Activated T-helper 2 cell treated with anti-CD3 and anti-CD28 coated beads, Interferon-gamma antibody, Interleukin-2, Interleukin-4, amounts not matched to agents 10 μg/mL and 5 μg/mL and 100 μg/mL, durations not matched to agents 14 hours and 24 hours and 36 hours (primary cell): ENCODE measurements at places on chromosomes 3 and 15.

- DNase-seq: no peak
Measured at GRCh38 chr3:13152826-13153710, 79.8 kb upstream of the IQSEC1 start.

DNA sequence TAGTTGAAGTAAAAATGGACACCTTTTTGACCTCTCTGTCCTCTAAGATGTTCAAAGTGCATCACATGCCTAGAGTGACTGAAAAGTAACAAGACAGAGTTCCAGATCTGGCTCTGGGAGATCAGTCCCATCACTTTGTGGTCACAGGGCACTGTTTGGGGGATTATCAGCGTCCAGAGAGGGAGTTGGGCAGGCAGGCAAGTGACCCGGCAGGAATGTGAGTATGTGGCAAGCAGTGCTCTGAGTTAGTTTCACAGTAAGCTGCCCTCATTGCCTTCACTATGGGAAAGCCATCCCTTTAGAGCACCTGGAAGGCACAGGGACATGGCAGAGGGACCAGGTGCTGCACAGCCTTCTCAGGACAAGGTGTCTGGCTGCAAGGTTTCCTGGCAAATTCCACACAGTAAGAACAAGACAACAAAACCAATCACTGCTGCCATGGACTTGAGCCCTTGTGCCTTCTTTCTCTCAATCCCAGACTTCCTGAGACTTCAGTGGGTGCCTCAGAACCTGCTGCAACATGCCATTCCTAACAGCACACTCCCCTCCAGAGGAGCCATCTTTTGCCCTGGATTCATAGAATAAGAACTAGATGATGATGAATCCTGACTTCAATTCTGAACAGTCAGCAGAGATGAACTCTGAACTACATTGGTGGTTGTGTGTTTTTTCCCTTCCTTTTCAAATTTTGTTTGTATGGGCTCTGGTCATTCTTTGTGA is 55.2 kb downstream of the TIPARP start:
- DNase-seq: no peak

- DNase-seq: no peak
Measured at GRCh38 chr3:109275702-109276293, 40.5 kb downstream of the DPPA2 start.

DNA sequence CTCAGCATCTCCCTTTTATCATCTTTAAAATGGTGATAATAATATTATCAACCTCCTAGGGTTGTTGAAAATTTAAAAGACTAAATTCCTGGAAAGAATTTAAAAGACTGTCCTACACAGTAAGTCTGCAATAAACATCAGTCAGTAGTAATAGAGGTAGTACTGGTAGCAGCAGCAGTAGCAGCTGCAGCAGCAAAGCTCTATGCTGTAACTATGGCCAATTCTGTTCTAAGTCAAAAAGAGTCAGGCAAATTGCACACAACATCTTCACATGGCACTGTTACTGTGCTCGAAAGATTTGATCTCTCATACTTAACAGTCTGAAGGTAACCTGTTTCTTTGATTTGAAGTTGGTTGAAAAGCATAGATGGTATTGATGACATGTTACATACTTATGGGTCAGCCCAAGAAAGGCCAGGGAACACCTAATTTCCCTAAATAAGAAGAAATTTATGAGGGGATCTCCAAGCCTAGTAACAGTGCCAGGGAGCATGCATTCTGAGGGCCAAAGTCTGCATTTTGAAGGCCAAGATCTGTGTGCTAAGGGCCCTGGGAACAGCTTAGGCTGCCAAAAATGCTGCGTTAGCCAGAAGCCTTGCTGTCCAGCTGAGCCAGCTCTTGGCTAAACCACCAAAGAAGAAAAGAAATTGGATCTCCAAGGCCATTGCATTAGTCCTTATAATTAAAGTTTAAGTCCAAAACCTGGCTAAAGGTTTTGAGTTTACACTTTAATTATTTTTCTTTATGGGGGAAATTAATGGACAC is 68.2 kb downstream of the SIDT1 start:
- DNase-seq: no peak

- no peak for DNase-seq
Measured at GRCh38 chr3:165669504-165669903, 167.7 kb downstream of the BCHE start.

DNA sequence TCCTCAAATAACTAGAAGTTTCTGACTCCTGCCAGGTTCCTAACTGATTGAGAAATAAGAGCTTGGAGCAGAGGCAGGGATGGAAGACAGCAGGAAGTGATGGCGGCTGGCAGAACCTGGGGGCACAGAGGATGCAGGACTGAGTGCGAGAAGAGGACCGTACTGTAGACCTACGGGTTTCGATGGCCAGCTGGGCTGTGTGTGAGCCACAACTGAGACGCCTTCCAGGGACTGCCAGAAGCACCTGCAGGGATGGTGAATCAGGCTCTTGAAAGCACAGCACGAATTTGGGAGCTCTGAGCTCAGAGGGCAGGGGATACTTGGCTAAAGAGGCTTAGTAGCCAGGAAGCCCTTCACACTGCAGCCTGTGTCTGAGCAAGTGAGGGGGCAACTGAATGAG is 165.6 kb downstream of the ABHD5 start:
- DNase-seq: no peak

- no peak for DNase-seq
Measured at GRCh38 chr3:161557445-161558150, 61.0 kb downstream of the OTOL1 start.

- DNase-seq: no peak
Measured at GRCh38 chr15:86653344-86654197, 573.9 kb downstream of the AGBL1 start.
